ENCODE measurements at places on chromosomes 5 and 9.

DNA sequence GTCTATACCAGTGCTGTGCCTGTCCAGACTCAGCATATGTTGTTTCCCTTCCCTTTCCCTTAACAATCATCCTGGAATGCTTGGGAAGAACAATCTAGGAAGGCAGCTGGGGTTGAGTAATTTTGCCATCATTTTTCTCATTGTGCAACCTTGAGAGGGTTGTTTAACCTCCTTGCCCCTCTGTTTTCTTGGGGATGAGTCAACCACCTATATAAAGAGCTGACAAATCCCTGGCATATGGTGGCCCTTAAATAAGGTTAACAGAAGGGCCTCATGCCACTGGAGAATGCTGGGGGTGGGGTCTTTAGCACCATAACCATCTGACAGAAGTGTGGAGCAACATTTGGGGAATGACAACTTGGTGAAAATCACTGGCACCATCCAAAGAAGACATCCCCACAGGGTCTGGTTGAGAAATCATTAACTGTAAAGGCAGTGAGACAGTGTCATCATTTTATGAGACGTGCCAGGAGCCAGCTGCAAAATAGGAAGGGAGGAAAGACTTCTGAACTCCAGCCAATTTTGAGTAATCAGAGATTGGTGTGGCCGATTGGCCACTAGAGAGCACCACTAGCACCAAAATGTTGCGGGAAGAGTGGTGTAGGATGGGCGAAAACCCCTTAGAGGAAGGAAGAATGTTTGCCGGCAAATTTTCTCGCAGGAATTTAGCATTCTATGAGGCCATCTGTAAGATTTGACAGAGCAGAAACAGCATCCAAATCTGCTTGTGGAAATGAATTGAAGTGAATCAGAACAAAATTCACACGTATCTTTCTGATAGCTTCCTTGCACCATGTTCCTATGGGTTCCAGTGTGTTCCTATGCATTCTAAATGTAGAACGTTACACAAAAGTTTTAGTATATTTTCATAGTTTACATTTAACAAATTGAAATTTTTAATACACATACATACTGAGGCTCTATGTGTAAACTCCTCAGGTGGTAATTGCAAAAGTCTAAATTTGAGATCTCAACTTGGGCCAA, 113.8 kb downstream of the MSX2 start:
- DNase-seq, result peak; percentile 94

DNA sequence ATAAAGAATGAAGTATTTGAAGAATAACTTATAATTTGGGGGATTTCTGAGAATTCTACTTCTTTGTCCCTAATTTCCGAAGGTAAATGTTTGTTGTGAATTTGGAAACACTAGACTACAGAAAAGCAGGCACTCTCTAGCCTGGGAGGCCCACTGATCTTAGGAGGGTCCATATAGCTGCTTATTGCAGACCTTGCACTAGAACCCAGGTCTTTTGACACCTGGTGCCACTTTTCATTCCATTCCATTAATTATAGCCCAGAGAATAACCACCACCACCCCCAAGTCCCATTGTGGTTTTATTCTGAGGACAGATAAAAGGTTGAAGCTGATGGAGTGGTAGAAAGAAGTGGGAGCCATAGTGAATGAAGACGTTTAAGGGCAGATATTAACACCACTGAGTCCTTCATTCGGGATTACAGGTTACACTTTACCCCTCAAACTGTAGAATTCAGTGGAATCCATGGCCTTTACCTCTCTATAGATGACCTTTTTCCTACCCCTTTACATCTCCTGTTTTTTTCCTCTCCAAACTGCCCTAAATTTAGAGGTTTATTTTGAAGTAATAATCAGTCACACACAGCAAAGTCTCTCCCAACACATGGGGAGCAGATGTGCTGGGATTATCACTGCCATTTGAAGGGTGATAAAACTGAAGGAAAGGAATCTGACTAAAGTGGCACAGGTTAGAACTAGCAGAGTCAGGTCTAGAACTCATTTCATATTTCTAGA, 12.0 kb upstream of the PSMD5 start:
- no peak for DNase-seq

DNA sequence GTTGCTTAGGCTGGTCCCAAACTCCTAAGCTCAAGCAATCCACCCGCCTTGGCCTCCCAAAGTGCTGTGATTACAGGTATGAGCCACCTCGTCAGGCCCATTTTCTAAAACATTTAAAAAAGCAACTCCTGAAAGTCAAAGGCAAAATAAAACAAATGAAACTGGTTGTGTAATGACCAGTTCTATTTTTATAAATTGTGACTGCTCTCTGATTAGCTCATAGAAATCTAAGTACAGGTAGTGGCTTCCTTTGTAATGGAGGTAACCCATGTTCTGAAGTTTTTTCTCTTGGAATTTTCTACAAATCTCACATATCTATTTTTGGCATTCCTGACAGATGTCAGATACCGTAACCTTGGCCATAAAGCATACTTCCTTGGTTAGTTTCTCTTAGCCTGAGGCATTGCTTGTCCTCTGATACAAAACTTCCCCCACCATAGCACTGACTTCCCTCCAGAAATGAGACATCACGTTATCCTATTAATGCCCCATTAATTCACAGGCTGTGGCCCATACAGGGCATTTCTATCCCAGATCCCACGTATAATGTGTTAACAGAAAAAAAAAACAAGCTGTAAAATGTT, 14.1 kb upstream of the AK3 start:
- DNase-seq, result no peak

GRCh38 chr9:121308765-121309164, 40.8 kb downstream of the GSN start:
- DNase-seq, result no peak

- no peak for DNase-seq
These were observed 174.7 kb downstream of the CACNA1B start for GRCh38 chr9:138052322-138052615.

DNA sequence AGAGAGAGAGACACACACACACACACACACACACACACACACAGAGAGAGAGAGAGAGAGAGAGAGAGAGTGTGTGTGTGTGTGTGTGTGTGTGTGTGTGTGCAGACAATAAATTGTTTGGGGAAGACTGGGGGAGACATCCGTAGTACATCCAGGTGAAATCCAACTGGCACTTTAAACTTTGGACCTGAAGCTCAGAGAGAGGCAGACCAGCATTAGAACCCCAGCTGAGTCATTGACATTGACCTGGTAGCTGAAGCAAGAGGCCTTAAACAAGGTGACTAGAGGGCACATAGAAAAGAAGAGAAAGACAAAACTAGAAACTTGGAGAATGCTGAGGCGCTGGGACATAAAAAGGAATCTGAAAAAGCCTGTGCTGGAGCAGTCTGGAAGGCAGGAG, 251.5 kb downstream of the CRB2 start:
- DNase-seq, result no peak

DNA sequence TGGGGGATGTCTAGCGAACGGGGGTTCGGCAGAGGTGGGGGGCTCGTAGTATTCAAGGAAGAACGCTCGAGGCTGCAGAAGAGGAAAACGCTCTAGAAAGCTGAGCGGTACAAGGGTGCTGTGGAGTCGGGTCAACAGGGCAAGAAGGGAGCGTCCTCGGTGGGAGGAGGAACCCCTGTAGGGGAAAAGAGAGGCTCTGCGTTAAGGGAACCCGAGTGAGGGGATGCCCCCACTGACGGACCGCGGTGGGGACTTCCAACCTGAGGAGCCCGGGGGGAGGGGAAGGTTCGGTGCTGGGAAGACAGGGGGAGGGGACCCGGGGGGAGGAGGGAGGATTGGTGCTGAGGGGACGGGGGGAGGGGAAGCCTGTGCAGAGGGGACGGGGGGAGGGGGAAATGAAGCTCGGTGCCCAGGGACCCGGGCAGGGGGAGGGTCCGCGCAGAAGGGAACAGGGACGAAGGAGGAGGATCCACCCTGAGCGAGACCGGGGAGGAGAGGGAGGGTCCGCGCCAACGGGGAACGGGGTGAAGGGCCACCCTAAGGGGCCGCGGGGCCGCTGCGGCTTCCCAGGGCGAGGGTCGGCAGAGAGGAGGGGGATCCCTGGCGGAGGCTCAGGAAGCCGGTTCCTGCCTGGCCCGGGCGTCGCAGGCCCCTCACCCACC, 621 bp downstream of the NR6A1 start:
- no peak for DNase-seq

- no peak for DNase-seq
These were observed 128.0 kb downstream of the RFX3 start for GRCh38 chr9:3397766-3398165.

DNA sequence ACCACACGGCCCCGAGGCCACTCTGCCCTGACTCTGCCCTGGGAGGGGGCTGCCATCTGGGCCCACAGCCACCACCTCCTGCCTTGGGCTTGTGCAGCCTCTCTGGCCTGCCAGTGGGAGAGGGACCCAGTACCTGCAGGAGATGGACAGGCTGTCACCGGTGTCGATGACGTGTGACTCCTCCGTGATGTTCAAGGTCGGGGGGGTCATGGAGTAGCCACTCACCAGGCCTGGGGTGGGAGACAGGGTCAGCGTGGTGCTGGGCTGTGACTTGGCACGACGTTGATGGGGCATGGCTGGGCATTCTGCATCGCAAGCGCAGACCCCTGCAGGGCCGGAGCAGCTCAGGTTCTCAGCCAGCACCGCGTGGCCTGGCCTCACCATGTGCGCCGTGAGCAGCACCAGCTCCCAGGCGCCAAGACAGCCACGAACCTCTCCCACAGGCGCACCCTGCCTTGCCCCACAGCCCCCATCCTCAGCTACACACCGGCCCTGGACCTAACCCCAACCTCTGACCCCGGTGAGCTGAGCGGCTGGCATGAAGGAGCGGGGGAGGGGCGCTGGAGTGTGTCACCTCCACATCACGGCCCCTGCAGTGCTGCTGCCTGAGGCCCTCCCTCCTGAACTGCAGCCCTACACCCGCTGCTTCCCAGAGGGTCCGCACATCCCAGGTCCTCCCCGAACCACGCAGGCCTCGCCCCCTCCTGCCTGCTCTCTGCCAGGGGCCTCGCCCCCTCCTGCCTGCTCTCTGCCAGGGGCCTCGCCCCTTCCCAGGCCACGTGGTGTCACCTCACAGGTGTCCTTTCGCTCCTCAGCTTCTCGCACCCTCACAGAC, 17.6 kb downstream of the FLT4 start:
- no peak for DNase-seq

- no peak for DNase-seq
These were observed 30.0 kb upstream of the FGD3 start for GRCh38 chr9:92917176-92917800.

DNA sequence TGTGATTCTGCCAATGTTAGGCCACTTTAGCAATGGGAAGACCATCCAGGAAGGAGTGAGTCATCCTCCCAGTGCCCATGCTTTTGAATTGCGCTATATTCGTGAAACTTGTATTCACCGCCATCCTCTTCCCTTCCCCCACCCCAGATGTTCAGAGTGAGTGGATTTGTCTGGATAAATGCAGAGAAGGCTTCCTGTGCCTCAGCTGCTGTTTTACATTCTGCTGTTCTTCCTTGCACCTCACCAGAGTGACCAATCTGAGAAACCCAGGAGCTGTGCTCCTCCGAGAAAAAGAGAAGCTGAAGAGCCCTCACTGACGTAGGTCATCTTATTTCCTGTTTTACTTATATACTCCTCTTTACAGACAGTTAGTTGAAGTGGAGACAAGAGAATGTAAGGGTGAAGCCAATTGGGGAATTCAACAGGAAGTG, 24.6 kb upstream of the SVEP1 start:
- DNase-seq, result no peak

DNA sequence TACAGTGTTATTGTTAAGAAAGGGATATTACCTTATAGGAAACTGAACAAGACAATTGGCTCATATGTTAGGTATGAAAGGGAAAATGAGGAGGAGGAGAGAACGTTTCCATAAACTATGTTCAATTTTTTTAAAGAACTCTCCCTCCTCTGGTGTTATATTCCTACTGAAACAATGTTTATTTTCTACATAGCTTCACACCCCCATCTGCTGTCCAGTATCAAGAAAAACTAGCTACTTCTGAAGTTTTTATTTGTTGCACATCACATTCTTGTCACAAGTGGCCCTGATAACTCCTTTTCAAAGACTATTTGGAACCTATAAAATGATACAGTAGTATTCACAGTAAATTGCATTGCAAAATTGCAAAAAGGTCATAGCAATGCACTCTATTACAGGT, 223.4 kb upstream of the FAM174A start:
- no peak for DNase-seq

- DNase-seq, result no peak
These were observed 4.3 kb downstream of the PRRC2B start for GRCh38 chr9:131398204-131398603.

DNA sequence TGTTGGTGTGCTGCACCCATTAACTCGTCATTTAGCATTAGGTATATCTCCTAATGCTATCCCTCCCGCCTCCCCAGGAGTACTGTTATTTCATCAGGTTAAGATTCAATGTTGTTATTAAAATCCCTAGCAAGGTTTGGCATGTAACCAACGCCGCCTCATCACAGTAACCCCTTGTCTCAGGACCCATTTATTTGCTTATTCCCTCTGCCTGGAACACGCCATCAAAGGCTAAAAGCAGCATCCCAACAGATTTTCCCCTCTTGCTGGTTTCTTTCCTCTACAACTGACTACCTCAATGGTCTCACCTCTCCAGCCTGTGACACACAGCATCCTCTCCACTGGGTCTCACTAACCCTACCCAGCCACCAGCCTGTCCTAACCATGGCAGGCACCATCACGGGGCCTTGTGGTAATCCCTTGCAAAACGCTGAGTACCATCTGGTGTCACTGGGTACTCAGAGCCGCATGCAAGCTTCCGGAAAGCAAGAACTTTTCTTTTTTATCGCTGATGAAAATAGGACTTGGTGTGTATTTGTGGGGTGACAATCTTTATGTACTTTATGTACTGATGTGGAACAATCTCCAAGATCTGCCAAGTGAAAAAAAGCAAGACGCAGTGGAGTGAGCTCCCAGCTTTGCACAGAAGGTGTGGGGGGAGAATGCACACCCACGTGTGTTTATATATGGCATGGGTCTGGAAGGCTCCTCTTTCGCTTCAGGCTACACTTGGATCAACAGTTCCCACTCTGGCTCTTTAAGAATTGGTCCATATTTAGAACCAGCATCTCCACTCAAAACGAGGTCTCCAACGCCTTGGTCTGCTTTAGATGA, 6.1 kb downstream of the RPS14 start:
- DNase-seq, result no peak

DNA sequence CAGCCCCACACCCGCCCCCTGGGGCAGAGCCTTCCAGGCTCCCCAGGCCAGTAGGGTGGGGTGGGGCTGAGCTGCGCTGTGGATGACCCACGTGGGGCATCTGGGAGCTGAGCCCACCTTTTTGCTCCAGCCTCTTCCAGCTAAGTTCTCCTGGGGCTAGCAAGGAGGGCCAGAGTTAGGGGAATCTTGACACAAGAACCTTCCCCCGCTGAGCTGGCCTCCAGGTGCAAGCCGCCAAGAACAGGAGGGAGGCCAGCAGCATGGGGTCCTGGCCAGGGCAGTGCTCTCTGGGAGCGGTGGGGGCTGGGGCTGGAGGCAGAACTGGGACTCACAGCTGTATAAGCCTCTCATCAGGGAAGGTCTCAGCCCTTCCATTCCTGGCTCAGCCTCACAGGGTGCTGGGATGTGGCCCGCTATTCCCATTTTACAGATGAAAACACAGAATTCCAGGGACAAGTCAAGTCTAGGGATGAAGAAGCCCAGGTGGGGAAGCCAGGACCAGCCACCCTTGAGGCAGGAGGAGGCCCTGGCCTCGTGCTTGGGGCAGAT, 21.5 kb downstream of the SARDH start:
- no peak for DNase-seq

All from GM23248 (cell line).